ENCODE measurements at places on chromosomes 4 and X.
A peak's percentile ranks its signal among the peaks of the same experiment; 100 is the strongest.

- no peak for DNase-seq
These were observed 804.3 kb downstream of the FSTL5 start for GRCh38 chr4:161359491-161359890.

DNA sequence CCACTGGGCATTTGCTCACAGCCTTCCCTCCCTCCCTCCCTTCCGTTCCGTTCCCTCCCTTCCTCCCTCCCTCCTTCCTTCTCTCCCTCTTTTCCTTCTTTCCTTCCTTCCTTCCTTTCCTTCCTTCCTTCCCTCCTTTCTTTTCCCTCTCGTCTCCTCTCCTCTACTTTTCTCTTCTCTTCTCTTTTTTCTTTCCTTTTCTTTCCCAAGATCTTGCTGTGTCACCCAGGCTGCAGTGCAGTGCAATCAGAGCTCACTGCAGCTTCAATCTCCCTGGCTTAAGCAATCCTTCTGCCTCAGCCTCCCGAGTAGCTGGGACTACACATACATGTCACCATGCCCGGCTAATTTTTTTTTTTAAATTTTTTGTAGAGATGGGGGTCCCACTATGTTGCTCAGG is 26.7 kb upstream of the ING2 start:
- no peak for DNase-seq

- no peak for DNase-seq
These were observed 10.0 kb downstream of the ADAM29 start for GRCh38 chr4:174928174-174928573.

GRCh38 chr4:73902038-73902637 is 32.9 kb downstream of the CXCL1 start:
- DNase-seq, result no peak

DNA sequence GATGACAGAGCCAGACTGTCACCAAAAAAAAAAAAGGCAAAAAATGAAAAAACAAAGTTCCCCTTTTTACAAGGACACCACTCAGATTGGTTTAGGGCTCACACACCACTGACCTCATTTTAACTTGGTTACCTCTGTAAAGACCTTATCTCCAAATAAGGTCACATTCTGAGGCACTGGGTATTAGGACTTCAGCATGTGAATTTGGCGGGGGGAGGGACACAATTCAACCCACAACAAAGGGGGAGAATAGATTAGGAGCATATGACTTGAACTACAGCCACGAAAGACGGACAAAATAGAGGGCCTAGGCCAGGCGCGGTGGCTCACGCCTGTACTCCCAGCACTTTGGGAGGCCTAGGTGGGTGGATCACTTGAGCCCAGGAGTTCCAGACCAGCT is 31.0 kb upstream of the ARAF start:
- no peak for DNase-seq

- no peak for DNase-seq
These were observed 312.4 kb downstream of the ARHGAP10 start for GRCh38 chr4:148044089-148044911.

GRCh38 chrX:261919-262352 is 19.2 kb upstream of the PLCXD1 start:
- no peak for DNase-seq

GRCh38 chr4:122827879-122828601 is 1.4 kb downstream of the FGF2 start:
- peak; percentile 47 for DNase-seq

- DNase-seq, result no peak
These were observed 67.9 kb upstream of the TBL1X start for GRCh38 chrX:9396930-9397329.

DNA sequence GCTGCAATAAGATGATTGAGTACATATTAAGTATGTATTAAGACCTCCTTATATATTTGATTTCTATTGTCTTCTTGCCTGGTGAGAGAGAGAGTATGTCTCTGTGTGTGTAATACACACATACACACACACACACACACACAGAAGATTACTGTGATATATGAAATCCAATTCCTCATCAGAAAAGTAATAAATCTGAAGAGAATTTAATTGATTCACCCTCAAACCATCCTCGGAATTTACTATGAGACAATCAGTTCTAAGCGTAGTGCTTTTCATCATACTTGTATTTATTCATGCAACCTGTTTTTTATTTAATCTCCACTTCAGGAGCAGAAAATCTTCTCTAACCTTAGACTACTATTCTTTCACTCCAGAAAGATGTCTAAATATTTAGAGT is 62.3 kb upstream of the TLL1 start:
- DNase-seq, result no peak

DNA sequence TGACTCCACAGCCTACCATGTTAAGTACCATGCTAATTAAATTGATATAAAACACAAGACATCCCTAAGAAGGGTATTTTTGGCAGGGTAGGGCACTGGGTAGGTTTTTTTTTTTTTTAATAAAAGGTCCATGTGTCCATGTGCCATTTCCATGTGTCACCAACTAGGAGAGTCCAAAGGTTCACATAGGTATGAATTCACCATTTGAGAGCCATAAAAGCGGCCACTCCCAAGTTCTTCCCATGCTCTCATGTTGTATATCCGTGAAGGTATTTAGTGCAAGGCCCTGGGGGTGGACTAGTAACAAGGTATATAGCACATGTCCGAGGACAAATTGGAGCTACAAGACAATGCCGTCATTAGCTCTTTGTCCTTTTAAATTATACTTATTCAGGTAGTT is 107.3 kb downstream of the PDE5A start:
- no peak for DNase-seq

DNA sequence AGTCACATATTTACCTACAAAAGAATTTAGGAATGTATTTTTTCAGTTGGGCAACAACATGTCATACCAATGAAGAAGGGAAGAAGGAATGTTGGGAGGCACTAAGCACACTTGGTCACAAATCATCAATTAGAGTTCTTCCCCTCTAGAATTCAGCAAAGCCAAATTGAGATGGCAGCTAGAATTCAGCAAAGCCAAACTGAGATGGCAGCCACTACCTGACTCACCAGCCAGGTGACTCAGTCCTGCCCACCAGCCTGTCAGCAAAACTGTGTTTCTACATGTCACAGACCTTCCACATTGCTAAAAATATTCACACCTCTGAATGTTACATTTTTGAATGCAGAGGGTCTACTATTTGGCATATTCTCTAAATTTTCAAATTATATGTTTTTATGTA is 63.2 kb upstream of the NOCT start:
- no peak for DNase-seq

GRCh38 chrX:11111037-11111851 is at the start of gene HCCS:
Gene HCCS, plus strand, starts transcription at chrX:11111332. Its CDS starts 729 bp downstream, at chrX:11112061.
- peak; percentile 87 for DNase-seq

DNA sequence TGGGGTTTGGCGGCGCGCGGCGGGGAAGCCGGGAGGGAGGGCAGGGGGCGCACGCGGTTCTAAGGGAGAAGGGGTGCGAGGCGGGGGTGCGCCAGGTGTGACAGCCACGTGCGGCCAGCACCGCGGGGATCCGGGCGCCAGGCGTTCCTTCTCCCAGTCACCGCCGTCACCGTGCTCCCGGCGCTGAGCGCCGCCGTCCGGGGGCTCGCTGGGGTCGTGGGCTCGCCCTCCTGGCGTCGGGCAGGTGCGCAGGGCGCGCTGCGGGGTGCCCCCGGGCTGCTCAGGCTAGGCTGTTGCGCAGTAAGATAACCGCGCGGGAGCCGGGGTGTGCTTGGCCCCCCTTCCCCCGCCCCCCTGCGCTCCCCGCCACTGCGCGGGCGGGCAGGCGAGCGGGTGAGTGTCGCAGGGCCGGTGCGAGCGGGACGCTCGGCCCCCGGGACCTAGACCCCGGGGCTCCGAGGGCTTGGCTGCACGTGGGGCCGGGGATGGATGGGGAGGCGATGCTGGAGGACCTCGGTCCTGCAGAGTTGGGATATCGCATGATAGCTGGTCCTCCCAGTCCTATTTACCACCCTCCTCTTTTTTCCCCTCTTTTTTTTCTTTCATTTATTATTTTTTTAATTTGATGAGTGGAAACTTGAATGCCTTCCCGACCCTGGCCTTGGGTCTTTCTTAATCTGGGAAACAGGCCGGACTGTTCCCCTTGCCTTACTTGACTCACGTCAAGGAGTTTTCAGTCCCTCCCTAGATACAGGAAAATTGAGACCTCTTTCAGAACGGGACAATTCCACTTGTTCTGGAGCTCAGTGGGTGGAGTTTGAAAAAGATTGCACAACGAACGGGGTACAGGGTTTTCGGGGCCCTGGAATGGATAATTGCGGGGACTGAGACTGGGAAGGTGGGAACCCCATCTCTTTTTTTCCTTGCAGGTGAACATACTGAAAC is 797 bp downstream of the TXLNG start:
- DNase-seq, result no peak

DNA sequence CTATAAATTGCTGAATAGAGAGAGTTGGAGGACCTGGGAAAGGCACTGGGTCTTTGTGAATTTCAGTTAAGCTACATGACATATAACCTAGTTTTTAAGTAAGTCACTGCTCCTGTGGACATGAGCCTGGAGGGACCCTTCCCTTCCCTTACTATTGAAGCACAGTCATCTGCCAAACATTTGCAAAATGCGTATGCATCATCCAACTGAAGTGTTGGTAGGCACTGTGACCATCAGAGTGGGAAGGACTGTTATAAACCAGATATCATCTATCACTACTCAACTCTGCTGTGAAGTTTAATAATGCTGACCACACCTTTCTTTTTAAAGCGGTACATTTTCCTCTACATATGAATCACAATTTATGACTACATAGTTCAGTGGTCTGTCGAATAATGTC is 5.2 kb downstream of the GABRA3 start:
- no peak for DNase-seq

- no peak for DNase-seq
These were observed 4.4 kb upstream of the FBXW7 start for GRCh38 chr4:152540293-152540674.

DNA sequence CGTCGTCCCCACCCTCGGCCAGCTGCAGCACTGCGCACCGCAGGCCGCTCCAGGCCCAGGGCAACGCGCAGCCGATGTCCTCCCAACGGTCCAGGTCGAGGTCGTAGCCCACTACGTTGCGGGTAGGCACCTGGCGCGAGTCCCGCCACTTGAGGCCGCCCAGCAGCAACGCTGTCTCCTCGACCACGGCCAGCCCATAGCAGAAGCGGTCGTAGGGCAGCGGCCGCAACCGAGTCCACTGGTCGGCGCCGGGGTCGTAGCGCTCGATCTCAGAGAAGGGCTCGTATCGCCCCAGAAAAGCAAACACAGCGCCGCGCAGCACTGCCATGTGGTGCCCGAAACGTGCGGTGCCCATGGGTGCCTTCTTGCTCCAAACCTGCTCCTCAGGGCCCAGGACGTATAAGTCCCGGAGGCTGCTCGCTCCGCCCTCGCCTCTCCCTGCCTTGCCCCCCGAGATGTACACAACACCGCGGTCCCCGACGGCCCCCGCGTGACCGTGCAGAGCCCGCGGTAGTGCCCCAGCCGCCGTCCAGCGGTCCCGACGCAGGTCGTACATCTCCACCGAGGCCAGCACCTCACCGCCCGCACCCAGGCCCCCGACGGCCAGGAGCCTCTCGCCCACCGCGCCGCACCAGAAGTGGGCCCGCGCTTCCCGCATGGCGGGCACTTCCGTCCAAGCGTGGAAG is 2.1 kb downstream of the KLHL34 start:
- DNase-seq, result no peak

DNA sequence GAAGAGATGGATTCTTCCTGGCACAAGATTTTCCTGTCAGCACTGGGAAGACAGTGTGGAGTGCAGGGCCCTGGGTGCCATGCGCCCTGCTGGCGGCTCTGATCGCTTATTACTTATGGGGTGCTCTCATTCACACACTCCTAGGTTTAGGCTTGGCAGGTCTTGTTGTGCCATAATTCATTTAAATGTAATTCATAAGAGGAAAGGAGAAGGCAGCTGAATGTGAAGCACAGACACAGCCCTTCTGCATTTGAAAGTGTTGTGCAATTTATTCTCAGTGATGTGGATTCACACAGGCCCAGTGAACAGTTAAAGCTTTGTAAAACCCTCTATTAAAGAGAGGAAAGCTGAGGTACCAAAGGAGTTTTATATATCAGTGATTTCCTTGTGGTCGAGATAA is 249.7 kb downstream of the C4orf33 start:
- no peak for DNase-seq

DNA sequence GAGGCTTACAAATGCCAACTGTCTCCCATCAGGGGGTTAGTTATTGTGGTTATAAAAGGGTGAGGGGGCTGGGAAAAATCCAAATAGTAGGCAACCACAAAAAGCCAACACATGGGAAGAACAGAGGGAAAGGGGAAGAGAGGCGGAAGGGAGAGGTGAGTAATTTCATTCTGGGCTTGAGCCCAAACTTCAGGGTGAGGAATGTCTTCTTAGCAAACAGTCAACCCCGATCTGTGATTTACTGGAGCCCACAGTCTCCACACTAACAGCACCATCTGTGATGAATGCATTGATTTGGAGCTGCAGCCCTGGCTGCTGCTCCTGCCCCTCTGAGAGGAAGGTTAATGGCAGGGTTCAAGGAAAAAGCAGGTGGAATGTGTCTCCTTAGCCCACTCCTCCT is 162.2 kb upstream of the GPR101 start:
- DNase-seq, result no peak

- no peak for DNase-seq
These were observed 182.4 kb upstream of the CXXC4 start for GRCh38 chr4:104677116-104677515.

GRCh38 chr4:175770555-175770954 is 41.5 kb downstream of the GPM6A start:
- DNase-seq, result no peak

DNA sequence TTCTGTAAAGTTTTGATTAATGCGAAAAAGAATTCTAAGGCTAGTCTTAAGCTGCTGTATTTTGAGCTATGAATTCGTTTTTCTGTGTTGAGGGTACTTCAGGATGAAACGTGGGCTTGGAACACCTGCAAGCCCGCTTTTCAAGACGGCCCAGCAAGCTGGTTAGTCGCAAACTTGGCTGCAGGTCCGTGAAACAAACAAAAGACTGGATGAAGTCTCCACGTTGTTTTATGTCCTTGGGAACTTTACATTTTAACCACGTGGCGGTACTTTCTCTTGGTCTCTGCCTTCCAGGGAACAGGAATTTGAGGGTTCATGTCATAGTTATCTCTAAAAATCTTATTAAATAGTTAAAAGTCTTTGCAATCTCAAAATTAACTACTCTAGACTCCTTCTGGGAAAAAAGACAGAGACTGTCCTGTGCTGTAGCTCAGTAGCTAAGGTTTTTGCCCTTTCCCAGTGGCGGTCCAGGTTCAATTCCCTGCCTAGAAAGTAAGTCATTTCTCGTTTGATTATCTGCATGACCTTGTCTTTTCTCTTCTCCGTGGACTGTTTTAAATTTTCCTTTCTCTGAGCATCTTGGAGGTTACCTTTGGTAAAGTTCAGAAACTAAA is 21.0 kb downstream of the TENM3 start:
- no peak for DNase-seq

DNA sequence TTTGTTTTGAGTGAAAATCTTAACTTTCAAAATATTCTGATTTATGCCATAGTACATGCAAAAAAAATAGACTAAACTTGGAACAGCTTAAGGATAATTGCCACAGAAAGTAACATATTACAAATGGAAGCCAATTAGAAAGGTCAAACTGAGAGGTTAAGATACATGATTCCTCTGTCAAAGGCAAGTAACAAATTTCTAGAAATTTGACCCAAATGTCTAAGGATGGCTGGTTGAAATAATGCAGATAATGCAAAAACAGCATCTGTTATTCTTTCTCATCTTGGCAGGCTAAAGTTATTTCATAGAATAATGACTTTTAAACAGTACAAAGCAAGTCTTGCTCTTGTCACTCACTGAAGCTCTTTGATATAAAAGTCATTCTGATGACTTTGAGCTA is 10.5 kb downstream of the FGF5 start:
- DNase-seq, result no peak

- DNase-seq, result no peak
These were observed 23.3 kb upstream of the SCML2 start for GRCh38 chrX:18377796-18378195.

All from right forelimb (tissue), 1 donor.